ENCODE measurements at places on chromosomes 1 and 21.

- DNase-seq, result no peak
Observed at GRCh38 chr1:16146279-16147155, 9.4 kb downstream of the EPHA2 start.

GRCh38 chr1:231616667-231617066 lies 9.9 kb upstream of the DISC1 start:
- DNase-seq, result no peak

DNA sequence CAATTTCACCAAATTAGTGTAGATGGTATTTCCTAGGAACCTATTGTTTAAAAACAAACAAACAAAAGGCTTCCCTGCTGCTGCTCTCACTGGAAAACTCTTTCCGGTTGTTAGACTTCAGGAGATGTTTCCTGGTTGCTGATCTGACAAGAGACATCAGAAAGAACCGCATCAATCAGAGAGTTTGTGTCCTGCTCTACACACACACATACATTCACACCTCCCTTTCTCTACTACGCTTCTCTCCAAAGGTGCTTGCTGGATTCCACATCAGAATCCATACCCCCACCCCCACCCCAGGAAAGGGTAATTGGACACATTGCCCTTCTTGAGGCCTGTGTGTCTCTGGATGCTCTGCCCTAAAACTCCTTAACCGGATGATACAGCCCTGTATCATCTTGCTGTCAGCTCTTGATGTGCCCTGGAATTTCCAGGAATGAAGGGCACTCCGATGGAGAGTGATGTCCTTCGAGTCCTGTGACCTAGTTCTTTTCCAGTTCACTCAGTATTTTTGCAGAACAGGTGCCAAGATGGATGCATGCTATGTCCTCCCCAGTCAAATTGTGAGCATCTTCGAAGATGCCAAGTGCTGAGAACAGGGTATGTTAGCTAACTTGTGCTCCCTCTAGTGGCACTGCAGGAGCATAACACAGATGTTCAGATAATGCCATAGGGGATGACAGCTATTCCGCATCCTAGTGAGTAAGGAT lies 113.7 kb upstream of the SLC35F3 start:
- DNase-seq, result peak; percentile 17

GRCh38 chr1:223244366-223245103 lies 101.5 kb upstream of the TLR5 start:
- no peak for DNase-seq

DNA sequence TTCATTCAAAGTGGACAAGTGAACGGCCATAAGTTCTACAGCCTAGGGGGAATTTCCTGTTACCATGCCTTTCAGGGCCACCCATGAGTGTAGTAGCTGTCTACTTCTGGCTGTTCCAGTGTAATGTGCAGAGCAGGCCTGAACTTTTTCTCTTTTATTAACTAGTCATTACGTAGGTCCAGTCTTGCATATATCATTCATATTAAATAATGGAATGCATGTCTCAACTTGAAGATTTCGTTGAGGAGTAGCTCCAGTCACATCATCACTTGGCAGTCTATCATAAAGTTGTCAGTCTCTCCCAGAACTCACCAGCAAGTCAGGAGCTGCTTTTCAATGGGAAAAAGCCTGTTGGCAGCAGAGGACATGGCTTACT lies 12.0 kb upstream of the GIPC2 start:
- no peak for DNase-seq

DNA sequence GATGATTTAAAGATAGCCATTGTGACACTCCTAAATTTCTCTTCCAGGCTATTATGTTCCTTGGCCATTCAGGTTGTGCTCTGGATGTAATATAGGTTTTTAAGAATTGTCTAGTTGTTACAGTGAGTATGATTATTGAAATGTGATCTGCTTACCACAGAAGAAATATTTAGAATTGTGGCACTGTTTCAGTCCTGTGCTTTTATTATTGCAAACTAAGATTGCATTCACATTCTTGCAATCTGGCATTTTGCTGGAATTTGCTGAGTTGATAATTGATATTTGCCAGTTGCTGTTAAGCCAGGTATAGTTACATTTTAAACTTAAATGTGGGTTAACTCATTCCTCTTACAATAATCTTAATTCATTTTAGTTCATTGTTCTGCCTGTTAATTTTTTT lies 22.3 kb downstream of the EXO1 start:
- DNase-seq, result no peak

- DNase-seq, result no peak
Observed at GRCh38 chr1:30125021-30125820, 598.2 kb downstream of the MATN1 start.

GRCh38 chr21:38605236-38605635 lies 107.0 kb upstream of the ERG start:
- DNase-seq, result no peak

- no peak for DNase-seq
Observed at GRCh38 chr1:150008699-150009098, 1.8 kb downstream of the OTUD7B start.

GRCh38 chr1:50493710-50494109 lies 70.5 kb upstream of the DMRTA2 start:
- no peak for DNase-seq

GRCh38 chr1:2212532-2213491 lies 15.3 kb upstream of the SKI start:
- DNase-seq, result no peak

DNA sequence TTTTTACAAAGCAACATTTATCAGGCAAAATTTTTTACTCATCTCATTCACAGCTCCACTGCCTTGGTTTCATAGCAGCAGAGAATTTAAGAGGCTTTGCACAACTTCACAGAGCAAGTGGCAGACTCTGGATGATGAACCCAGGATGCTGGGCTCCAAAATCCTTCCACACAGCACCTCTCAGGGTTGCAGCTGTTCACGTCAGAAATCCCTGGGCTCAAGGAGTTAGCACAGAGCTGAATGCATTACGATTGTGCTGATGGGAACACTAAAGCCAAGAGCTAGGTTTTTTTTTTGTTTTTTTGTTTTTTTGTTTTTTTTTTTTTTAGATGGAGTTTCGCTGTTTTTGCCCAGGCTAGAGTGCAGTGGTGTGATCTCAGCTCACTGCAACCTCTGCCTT lies 2.4 kb upstream of the HTR6 start:
- DNase-seq, result no peak

GRCh38 chr1:84450910-84451309 lies 28.2 kb upstream of the RPF1 start:
- no peak for DNase-seq

GRCh38 chr1:172758259-172758658 lies 99.4 kb downstream of the FASLG start:
- DNase-seq, result no peak

GRCh38 chr1:35442734-35443133 lies 114.5 kb downstream of the KIAA0319L start:
- peak; percentile 7 for DNase-seq

DNA sequence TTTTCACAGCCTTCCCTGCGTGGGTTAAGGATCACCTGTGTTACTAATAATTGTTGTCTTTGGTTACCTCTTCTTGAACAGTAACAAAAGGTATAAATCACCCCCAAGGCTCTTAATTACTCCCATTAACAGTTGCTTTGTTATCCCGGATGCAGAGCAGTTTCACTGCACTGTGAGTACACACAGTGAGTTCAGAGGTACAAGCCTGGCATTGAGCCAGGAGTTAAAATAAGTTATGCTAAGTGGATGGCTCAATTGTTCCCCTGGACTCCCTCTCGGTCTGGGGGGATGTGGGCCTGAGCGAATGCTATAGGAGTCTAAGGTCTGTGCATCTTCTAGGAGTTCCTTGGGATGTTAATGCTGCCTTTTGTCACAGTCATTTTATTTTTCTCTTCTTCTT lies 258.3 kb downstream of the ATG4C start:
- no peak for DNase-seq

- DNase-seq, result no peak
Observed at GRCh38 chr1:30101487-30102227, 621.7 kb downstream of the MATN1 start.

DNA sequence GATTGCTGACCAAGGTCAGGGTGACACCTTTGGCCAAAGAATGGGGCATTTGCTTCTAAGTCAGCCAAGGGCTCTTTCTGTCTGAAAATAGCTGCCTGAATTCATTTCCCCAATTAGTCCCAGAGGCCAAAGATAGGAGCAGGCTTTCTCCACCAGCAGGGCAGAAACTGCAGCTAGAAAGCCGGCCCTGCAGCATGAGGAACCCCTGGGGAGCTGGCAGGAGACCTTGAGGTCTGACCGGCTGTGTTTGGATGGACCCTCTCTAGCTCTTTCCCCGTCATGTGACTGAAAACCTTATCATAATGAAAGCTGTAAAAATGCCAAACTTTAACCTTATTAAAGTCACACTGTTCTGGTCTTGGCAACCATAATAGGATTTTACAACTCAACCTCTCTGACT lies 93.4 kb downstream of the CD58 start:
- DNase-seq, result no peak

- no peak for DNase-seq
Observed at GRCh38 chr1:26522073-26522472, 7.5 kb upstream of the RPS6KA1 start.

DNA sequence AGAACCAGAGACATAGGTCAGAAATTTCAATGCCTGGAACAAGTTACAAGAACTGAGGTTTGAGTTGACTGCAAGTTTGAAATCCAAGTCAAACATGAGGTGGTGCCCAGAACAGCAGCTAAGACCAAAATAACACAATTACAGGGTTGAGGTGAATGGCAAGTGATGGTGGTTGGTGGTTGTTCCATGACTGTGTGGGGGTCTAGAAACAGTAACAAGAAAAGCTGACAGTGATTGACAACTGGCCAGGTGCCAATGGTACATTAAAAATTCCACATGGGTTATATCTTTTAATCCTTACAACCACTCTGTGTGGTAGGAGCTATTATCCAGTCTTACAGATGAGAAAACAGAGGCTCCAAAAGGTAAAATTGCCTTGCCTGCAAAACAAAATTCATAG lies 32.0 kb downstream of the RIMS3 start:
- DNase-seq, result no peak

DNA sequence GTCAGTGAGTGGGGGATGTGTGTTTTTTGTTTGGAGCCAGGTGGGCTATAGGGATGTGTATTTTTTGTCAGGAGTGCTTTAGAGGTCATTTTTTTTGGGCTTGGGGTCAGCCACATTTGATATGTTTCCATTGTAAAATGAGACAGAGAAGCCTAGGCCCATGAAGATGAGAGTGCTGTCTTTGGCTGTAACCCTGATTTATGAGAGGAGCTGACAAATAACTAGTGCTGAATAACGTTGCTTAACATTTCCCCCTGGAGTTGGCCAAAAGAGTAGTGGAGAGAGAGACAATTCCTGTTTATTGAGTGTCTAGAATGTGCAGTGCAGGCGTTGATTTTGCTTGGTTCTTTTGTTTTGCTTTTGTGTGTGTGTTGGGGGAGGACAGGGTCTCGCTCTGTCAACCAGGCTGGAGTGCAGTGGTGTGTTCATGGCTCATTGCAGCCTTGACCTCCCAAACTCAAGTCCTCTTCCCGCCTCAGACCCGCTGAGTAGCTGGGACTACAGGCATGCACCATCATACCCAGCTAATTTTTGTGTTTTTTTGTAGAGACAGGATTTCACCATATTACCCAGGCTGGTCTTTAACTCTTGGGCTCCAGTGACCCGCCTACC lies 64.7 kb downstream of the S1PR1 start:
- no peak for DNase-seq

DNA sequence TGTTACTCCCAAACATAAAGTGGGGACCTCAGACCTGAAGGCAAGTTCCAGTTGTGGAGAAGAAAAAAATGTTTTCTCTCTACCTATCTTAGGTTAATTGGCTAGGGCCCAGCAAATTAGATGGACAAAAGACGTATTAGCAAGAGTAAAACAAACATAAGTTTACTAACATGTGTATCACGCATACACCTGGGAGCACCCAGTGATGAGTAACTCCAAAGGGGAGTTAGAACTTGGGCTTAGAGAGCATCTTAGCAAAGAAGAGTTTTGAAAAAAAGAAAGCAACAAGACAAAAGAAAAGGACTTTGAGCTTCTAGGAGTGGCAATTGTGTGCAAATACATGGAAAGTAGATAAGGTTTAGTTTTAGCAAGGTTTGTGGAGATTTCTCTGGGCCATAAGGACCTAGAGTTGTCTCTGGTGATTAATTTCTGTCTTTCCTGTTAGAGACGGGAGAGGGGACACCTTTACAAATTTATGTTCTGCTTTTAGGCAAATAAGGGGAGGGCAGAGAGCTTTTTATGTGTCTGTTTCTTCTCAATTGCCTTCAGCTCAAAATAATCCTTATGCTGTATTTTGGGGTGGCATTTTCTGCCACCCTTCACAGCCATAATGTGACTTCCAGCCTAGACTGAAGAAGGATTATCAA lies 76.7 kb upstream of the PTGFRN start:
- no peak for DNase-seq

- no peak for DNase-seq
Observed at GRCh38 chr1:37347104-37347649, 127.2 kb upstream of the ZC3H12A start.

DNA sequence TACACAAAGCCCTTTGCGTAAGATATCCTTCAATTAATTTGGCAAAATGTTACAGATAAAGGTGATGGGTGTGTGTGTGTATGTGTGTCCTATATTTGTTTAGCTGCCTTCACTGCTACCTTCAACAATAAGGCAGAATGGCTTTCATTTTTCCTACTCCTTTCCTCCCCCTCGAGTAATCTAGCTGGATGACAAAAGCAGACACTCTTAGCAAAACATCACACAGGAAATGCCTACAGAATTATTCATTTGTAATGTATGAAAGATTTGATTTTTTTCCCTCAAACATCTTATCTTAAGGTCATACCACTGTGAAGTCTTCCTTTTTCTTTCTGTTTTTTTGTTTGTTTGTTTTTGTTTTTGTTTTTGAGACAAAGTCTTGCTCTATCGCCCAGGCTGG lies 10.6 kb downstream of the PTPN22 start:
- DNase-seq, result no peak

DNA sequence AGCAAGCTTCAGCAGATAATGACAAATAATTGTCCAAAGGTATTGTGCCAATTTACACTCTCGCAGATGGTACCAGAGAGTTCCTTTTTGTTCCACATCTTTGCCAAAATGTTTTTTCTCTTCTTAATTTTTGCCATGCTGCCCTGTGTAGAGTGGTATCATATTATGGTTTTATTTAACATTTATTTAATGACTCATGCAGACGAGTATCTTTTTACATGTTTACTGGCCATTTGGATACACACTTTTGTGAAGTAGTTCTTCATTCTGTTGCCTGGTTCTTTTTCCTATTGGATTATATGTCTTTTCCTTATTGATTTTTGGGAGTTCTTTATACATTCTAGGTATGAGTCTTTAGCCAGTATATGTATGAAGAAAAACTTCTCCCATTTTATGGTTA lies 151.1 kb downstream of the PCNX2 start:
- no peak for DNase-seq
